ENCODE measurements at places on chromosomes 4 and X.

GRCh38 chrX:45758319-45758718, 557.6 kb upstream of the DIPK2B start:
- peak overlapping the region; percentile 85 for H3K27ac ChIP-seq
- H3K27me3 ChIP-seq = peaks cover 13% of the 10 kb centered on the region
- peaks cover 18% of the 10 kb centered on the region for H3K36me3 ChIP-seq
- H3K4me1 ChIP-seq = peaks cover 74% of the 10 kb centered on the region

GRCh38 chrX:38538134-38538533, 23.2 kb upstream of the TSPAN7 start:
- DNase-seq = no peak
- H3K27ac ChIP-seq = no peak overlapping the region
- H3K27me3 ChIP-seq = peaks cover 12% of the 10 kb centered on the region
- no peak overlapping the region for H3K4me3 ChIP-seq
- H3K4me1 ChIP-seq = no peaks in the 10 kb centered on the region

GRCh38 chr4:26787461-26788340, 72.9 kb upstream of the STIM2 start:
- no peak overlapping the region for H3K27ac ChIP-seq
- peak; percentile 36 for DNase-seq
- no peaks in the 10 kb centered on the region for H3K36me3 ChIP-seq
- H3K27me3 ChIP-seq = no peaks in the 10 kb centered on the region
- peak overlapping the region; percentile 18 for H3K4me3 ChIP-seq
- H3K4me1 ChIP-seq = peaks cover 20% of the 10 kb centered on the region

- DNase-seq = no peak
- peaks cover 22% of the 10 kb centered on the region for H3K27me3 ChIP-seq
- peaks cover 2% of the 10 kb centered on the region for H3K36me3 ChIP-seq
- no peak overlapping the region for H3K4me3 ChIP-seq
- H3K27ac ChIP-seq = no peak overlapping the region
These were observed 172.3 kb downstream of the SPRY1 start for GRCh38 chr4:123568936-123569335.

- no peaks in the 10 kb centered on the region for H3K36me3 ChIP-seq
- H3K27ac ChIP-seq = no peak overlapping the region
- H3K4me3 ChIP-seq = no peak overlapping the region
- H3K4me1 ChIP-seq = no peaks in the 10 kb centered on the region
These were observed 269.9 kb downstream of the CBLL2 start for GRCh38 chrX:22542641-22543040.

DNA sequence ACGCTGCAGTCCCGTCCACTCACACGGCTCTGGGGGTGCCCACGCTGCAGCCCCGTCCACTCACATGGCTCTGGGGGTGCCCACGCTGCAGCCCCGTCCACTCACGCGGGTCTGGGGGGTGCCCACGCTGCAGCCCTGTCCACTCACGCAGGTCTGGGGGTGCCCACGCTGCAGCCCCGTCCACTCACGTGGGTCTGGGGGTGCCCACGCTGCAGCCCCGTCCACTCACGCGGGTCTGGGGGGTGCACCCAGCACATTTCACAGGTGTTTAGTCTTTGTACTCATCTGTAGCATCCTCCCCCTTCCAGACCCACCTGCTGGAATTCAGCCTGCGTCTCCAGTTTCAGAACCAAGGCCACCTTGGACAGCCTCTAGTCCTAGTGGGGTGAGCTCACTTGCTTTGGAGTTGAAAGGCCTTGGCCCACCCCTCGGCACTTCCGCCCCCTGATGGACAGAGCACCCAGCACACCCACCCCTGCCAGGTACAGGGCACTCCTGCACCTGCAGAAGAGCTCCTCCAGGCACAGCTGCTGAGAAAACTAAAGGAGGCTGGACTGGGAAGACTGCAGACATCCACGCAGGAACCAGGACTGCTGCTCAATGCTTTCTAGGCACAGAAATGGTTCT, 73.0 kb downstream of the ABLIM2 start:
- no peaks in the 10 kb centered on the region for H3K36me3 ChIP-seq
- H3K27me3 ChIP-seq = no peaks in the 10 kb centered on the region
- no peak overlapping the region for H3K4me3 ChIP-seq
- H3K27ac ChIP-seq = no peak overlapping the region
- no peak for DNase-seq

DNA sequence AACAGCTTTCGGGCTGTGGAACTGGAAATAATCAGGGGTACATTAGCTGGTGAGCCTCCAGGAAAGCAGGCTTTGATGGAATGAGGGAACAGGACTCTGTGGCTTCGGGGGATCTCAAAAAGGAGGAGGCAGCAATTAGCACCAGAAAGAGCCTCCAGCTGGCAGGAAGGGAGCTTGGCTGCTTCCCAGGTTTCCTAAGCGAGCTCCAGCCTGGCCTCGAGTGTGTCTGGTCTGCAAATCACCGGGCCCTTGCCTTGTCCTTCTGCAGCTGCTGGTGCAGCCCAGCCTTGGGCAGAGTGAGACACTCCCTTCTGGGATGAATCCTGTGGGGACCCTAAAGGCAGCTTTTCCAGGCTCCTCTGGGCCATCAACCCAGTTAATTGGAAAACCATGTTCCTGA, 10.7 kb upstream of the PDHA1 start:
- DNase-seq = no peak
- H3K4me1 ChIP-seq = peaks cover 6% of the 10 kb centered on the region
- H3K4me3 ChIP-seq = no peak overlapping the region
- H3K36me3 ChIP-seq = no peaks in the 10 kb centered on the region
- H3K27ac ChIP-seq = no peak overlapping the region
- no peaks in the 10 kb centered on the region for H3K27me3 ChIP-seq

Data from activated T-cell treated with anti-CD3 and anti-CD28 coated beads, Interleukin-2, amount 50 U/mL, for 72 hours (primary cell).